ENCODE measurements at places on chromosomes 5 and 9.

DNA sequence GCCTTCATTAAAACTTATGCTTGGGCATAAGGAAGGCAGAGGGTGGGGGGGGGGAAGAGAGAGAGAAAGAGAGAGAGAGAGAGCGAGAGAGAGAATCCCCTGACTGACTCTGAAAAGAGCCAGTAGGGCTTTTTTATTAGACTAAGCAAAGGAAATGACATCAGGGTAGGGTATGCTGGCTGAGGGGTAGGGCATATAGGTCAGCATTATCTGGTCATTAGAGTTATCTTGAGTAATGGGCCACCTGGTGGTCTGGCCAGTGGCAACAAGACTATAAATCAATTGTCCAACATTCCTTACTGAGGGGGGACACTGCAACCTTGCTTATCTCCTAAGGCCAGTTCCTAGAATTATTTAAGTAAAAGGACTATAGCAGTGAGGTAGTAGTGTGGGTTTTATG is 67.2 kb downstream of the TSSK1B start:
- DNase-seq = no peak

- DNase-seq = no peak
These were observed 29.3 kb upstream of the SPDL1 start for GRCh38 chr5:169554251-169554650.

GRCh38 chr5:159873680-159874079 is 42.6 kb upstream of the ADRA1B start:
- no peak for DNase-seq

DNA sequence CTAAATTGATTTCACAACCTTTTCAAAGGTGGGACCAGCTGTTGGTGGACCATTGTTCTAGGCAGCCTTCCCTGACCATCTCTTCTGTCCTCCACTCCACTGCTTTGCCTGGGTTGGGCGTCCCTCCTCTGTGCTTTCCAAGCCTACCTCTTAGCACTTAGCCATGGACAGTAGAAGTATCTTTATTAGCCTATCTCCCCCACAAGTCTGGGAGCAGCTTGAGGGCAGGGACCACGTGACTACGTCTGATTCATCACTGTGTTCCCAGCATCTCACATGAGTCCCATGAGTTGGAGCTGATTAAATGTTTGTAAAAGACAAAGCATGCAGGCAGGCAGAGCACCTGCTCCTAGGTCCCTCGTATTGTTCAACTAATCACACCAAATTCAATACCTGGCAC is 20.9 kb downstream of the MORN5 start:
- peak; percentile 22 for DNase-seq

DNA sequence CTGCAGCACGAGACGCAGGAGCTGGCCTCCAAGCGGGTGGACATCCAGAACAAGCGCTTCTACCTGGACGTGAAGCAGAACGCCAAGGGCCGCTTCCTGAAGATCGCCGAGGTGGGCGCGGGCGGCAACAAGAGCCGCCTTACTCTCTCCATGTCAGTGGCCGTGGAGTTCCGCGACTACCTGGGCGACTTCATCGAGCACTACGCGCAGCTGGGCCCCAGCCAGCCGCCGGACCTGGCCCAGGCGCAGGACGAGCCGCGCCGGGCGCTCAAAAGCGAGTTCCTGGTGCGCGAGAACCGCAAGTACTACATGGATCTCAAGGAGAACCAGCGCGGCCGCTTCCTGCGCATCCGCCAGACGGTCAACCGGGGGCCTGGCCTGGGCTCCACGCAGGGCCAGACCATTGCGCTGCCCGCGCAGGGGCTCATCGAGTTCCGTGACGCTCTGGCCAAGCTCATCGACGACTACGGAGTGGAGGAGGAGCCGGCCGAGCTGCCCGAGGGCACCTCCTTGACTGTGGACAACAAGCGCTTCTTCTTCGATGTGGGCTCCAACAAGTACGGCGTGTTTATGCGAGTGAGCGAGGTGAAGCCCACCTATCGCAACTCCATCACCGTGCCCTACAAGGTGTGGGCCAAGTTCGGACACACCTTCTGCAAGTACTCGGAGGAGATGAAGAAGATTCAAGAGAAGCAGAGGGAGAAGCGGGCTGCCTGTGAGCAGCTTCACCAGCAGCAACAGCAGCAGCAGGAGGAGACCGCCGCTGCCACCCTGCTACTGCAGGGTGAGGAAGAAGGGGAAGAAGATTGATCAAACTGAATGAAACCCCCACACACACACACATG is 654 bp downstream of the PURA start:
- peak; percentile 45 for DNase-seq

DNA sequence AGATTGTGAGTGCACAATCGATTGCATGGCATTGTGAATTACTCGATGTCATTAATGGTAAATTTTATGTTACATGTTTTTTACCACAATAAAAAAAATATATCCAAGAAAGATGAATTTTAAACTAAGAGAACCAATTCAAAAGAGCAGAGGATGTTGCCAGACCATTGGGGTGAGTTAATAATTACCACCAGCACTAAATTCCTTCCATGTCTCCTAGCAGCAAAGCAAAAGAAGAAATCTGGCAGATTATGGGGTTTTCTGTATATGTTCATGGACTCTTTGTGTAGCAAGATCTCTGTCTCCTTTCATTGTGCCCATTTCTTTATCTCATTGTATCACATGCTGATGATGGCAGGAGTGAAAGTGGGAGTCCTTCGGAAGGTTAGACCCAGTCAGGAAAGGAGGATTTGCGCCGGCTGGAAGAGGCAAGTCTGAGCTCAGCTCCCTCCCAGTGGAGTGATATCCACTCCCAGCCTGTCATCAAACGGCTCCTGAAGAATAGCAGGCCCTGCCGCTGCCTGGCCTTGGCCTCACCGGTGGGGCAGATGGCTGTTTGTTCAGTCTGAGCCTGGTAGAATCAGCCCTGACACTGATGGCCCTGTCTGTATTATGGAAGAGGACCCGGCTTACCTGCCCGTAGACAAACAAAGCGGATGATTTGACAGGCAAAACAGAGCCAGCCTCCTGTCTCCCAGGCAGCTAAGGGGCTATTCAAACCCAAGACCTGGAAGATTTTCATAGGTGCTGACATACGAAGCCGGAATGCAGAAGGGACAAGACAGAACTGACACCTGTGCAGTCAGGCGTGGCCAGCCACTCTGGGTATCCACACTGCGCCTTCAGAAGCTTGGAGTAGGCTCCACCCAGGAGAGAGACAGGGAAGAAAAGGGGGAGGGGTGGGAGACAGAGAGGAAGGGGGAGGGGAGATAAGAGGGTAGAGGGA is 21.9 kb upstream of the FOXE1 start:
- DNase-seq = no peak

DNA sequence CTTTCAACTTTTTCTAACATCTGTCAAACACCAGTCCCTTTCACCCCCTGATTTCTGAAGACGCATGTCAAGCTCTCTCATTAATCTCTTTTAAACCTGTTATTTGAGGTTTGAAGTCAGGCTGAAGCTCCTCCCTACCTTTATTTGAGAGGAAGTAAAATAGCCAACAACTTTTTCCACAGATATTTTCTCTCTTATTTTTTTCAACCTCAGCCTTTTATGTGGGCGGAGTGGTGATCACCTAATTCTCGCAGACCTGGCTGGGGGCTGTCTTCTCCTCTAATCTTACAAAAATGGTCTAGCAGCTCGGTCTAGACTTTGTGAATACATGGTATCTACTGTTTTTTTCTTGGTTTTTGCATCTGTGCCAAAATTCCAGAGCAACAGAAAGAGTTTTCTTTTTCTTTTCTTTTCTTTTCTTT is 395.7 kb upstream of the ACTBL2 start:
- DNase-seq = no peak

GRCh38 chr9:311841-312240 is 97.2 kb downstream of the DOCK8 start:
- no peak for DNase-seq

DNA sequence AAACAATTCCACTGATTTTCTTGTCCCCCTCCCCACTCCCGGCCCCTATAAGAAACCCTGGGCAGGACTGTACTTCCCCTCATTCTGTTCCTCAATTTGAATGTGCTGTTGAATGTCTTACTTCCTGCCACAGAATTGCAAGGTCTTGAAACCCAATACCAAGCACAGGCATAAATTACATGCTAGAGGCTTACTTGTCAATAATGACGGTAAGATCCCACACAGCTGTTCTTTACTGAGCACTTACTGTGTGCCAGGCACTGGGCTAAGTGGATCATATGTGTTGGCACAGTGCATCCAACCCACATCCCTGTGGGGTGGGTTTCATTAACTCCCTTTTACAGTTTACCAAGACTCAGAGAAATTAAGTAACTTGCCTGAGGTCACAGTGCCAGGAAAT is 63.4 kb downstream of the MVB12B start:
- no peak for DNase-seq

DNA sequence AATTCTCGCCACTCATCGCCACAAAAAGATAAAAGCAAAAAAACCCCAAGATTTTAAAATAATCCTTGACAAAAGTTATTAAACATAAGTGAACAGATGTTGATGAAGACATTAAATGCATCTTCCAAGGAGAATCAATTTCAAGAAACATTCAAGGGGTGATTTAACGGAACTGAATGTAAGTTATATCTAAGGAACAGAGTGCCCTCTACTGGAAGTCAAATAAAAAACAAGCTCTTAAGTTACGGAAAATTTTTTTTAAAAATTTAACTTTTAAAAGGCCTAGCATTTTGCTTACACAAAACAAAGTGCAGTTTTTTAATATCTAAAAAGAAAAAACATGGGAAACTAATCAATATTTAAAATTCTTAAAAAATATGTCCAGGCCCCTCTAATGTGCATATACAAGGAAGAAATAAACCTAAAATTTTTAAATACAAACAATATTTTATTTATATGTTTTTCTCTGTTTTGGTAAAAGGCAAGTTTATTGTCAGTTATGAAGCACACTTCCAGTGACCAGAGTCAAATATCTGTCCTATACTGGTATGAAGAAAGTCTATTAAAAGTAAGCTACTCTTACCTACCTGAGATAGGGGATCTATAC is 28.0 kb downstream of the TEX10 start:
- DNase-seq = peak; percentile 64

DNA sequence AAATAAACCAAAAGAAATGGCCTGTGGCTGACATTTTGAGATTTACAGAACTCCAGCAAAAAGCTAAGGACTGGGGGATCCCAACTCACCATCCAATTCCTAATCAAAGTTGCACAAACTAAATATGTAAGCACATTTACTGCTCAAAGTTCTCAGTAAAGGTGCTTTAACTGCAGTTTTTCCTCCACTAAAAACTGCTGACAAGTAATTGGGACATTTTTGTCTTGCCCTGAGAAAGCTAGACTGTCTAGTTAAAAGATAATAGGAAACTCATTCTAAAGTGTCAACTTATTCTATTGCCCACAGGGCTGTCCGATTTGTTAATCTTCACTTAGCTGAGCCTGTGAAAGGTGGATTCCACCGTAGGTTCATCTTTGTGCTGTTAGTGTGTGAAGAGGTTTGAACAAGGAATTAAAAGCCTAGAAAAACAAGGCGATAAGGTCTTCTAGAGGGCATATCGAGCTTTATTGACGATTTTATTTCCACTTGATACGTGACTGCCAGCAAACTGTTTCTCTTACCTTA is 1.0 kb downstream of the DOCK8 start:
- DNase-seq = no peak

DNA sequence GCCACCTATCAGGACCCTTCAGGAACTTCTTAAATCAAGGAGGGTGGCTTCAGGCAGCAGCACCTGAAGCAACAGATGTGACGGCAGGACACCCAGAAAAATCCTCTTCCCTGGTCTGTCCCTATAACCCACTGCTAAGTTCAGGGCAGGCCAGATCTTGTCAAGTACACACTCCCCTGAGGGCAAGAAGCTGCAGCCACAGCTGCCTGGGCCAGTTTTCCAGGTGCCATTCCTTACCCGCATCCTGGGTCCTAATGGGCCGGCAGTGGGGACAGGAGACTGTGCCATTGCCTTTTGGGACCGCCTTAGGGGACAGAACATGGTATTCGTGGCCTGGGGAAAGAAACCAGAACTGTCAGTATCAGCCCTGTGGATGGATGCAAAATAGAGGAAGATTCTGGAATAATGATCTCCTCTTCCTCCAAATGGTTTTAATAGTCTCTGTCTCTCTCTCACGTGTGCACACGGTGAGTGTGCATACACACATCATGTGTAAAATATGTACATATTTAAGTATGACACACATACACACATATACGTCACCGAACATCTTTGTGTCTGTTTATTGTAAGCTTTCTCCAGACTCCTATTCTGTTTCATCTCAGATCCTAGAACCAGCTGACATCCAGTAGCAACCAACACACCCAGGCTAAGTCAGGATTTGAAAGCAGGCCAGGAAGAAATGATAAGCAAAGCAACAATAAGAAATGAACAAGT is 14.0 kb downstream of the ORM2 start:
- no peak for DNase-seq

GRCh38 chr5:68780299-68780955 is 313.4 kb upstream of the SLC30A5 start:
- DNase-seq = no peak

DNA sequence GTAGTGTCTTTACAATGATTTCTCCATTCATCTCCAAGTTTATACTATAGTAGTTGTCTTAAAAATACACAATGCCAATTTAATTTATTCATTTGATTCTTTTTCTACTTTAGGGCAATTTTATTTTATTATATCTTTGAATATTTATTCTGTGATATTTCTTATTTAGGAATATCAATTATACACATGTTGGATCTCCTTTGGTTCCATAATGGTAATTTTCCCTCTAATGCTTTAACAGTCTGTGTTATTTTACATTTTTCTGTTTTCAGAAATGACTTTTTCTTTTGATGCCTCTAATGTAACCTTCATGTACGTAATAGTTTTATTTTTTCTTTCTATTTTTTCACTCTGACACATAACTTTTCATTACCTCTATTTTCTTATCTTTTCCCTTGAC is 153.0 kb downstream of the CSNK1G3 start:
- no peak for DNase-seq

GRCh38 chr9:82475584-82476301 is 487.2 kb downstream of the SPATA31D1 start:
- DNase-seq = no peak

DNA sequence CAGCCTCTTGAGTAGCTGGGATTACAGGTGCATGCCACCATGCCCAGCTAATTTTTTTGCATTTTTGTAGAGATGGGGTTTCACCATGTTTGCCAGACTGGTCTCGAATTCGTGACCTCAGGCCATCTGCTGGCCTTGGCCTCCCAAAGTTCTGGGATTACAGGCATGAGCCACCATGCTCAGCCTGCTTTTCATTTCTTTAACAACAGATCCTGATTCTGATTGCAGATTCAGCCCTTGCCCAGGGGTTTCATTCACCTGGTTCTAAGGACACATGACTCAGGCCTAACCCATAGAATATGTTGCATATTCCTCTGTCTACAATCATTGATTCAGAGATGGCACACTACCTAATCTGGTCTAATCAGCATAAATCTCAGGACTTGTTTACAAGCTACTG is 56.1 kb upstream of the CCDC112 start:
- no peak for DNase-seq
